GDM1 (cell line): ENCODE measurements at places on chromosomes 2 and 18.

DNA sequence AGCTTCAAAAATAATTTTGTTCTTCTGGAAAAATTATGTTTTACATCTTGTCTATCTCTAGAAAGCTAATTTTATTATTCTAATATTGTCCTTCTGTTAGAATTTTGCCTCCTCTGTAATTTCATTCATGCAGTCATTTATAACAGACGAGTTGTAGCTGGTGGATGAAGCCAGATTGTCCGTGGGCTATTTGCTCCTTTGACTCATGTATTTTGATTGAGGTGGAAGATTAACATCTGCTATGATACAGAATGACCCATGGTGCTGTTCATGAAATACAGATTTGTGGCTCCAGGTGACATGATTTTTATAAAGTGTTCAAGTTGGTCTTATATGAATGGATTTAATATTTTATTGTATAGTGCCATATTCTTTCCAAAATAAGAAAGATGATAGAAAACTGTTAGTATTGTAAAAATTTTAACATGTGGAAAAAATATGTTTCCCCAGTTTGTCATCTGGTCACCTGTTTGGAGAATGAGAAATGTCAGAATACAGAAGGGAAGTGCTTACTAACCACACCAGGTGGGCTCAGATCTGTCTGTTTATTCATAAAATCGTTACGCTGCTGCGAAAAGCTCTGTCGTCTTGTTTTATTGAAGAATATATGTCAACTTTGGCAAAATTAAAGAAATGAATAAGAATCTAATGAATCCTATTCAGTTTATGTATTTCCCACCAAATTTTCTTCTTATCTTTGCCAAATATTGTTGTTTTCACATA is 20.4 kb upstream of the L3MBTL4 start:
- no peak for DNase-seq

DNA sequence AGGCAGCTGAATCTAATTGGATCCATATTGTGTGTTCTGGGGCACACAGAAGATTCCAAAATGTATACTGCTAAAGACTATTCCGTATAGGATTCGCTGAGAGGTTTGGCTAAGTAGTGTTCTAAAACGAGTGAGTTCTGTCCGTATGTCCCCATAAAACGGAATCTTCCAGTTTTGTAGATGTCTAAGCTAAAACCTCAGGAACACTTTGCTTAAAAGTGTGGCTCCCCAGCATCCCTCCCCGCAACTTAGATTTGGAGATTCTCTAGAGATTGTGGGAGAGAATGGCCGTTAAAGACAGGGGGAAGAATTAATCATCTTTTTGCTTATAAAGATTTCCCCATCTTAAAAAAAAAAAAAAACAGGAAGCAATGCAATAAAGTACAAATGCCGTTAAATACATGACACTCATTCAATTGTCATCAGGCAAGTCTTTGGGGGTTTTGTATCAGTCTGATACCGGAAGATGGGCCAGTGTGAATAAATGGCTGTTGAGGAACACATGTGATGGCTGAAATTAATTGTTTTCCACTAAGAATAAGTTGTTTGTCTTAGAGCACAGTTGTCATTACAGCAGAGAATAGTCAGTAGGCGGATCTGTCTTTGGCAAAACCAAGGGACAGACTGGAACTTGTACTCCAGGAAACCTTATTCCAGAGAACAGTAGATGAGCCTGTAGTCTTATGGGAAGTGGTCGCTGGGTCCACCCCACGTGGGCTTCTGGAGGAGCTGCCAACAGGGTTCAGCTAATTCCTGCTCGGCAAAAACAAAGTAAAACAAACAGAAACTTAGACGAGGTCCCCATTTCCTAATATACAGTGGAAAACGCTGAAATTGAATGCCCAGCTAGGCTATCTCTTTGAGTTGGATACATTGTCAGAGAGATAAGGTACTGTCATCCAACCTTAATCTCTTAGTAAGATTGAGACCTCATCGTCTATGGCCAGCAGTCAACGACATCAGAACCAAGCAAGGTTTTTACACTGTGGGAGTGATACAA is 1.7 kb downstream of the EMILIN2 start:
- no peak for DNase-seq

DNA sequence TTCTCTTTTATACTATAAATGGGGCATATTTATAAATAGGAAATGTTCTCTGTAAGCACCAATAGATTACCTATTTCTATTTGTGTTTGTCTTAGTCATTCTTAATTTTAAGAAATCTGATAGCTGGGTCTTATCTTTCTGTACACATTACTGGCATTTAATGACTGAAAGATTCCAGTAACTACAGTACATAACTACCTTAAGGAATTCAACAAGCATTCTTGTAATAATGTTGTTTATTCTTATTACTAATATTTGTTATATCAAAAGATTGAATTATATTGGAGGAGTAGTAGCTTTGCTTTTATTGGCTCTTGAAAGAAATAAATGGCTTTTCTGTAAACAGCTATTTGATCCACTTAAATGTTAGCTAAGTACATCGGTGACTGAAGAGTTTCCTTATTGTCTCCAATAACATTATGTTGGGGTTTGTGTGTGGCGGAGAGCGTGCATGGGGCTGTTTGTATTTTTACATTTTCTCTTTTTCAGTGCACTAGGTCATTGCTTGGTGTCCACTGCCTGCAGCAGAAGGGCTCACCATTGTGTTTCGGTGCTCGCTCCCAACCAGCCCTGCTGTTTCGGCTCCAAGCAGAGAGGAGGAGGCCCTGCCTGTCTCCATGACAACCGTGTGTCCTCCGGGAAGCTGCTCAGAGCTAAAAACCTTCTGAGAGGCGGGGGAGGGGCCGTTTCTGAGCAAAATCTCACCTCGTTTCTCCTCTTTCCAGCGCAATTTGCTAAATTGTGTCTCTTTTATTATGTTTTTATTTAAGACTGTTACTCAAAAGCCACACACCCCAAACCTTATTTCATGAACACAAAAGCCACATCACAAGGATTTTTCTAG is 112.5 kb upstream of the SLC38A11 start:
- DNase-seq: no peak

GRCh38 chr2:233992513-233993217 is 57.8 kb upstream of the SPP2 start:
- DNase-seq: no peak

- DNase-seq: no peak
Observed at GRCh38 chr18:59512025-59512755, 153.1 kb upstream of the LMAN1 start.

GRCh38 chr2:19799881-19800780 is 101.7 kb downstream of the TTC32 start:
- DNase-seq: no peak

DNA sequence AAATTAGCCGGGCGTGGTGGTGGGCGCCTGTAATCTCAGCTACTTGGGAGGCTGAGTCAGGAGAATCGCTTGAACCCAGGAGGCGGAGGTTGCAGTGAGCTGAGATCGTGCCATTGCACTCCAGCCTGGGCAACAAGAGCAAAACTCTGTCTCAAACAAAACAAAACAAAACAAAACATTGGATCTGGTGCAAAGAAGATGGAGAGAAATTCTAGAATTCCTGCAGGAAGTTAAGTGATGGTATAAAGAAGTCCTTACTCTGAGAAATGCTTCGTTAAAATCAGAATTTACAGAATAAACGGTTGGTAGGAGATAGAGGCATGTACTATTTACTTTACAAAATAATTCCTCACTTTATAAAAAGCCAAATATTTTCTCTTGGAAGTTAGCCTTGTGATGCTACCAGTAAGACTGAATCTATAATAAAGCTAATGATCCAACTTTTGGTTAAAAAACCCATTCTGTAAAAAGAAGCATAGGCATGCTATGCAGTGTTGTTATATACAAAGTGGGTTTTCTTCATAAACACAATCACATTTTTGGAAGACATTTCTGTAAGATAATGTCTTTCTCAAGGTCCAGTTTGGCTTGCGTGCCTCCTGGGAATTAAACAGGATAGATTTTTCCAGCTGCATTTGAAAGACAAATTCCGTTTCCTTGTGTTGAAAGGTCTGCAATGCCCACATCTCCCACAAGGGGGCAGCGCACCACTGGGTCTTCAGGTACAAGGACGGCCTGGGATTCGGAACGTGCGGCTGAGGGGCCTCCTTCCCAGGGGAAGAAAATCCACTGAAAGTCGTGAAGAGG is 35.6 kb upstream of the PNO1 start:
- DNase-seq: peak; percentile 62

GRCh38 chr2:15906778-15907177 is 33.6 kb upstream of the MYCN start:
- DNase-seq: no peak

DNA sequence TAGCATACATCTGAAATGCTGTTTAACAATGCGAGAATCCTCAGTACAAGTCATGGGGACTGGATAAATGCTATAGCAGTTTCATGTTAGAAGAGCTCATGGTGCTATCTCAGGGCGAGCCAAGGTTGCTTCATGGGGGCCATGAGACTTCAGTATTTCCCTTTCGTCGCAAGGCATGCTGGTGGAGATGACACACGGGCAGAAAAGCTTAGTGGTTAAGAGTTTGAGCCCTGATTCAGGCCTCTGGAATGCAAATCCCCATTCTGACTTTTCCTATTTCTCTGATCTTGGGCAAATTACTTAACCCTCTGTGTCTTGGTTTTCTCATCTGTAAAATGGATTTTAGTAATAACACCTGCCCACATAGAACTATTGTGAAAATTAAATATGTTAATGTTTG is 57.4 kb upstream of the EPHA4 start:
- no peak for DNase-seq

GRCh38 chr18:8257851-8258434 is 351.3 kb upstream of the RAB12 start:
- no peak for DNase-seq

DNA sequence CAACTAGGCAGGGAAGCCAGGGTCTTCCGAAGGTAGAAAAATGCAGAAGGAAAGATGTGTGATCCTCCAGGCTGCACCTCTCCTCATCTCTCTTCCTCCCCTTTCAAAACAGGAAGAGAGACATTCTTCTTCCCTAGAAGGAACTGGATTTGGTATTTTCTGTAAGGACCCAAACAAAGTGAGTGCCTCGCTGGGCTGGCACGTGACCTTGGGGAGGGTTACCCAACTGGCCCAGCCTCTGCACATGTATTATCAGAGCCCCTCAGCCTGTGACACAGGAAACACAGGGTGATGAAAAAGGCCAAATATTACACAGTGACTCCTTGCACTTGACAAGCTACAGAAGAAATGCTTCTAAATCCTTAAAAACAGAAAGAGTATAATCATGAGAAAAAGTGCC is 2.3 kb downstream of the HJURP start:
- no peak for DNase-seq

- DNase-seq: no peak
Observed at GRCh38 chr18:79933765-79934164, 17.7 kb downstream of the SLC66A2 start.

GRCh38 chr2:19873014-19873413 is 28.8 kb downstream of the TTC32 start:
- DNase-seq: no peak

GRCh38 chr2:203782262-203782976 is 76.0 kb downstream of the CD28 start:
- DNase-seq: peak; percentile 3

- DNase-seq: no peak
Observed at GRCh38 chr2:3463944-3464343, 55.4 kb downstream of the ADI1 start.

- DNase-seq: no peak
Observed at GRCh38 chr2:67628892-67629291, 231.8 kb downstream of the ETAA1 start.

DNA sequence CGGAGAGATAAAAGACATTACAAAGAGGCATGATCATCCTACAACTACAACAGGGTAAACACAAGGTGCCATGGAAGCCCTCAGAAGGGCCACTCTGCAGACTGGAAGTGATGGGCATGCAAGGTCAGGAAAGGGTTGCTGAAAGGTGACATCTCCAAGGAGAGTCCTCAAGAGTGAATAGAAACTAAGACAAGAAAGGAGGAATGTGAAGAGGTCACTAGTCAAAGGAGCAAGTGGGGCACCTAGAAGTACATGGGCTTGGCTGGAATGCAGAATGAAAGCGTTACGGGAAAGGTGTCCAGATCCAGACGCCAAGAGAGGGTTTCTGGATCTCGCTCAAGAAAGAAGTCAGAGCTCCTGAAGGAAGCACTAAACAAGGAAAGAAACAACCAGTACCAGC is 314.3 kb downstream of the NBAS start:
- DNase-seq: no peak

DNA sequence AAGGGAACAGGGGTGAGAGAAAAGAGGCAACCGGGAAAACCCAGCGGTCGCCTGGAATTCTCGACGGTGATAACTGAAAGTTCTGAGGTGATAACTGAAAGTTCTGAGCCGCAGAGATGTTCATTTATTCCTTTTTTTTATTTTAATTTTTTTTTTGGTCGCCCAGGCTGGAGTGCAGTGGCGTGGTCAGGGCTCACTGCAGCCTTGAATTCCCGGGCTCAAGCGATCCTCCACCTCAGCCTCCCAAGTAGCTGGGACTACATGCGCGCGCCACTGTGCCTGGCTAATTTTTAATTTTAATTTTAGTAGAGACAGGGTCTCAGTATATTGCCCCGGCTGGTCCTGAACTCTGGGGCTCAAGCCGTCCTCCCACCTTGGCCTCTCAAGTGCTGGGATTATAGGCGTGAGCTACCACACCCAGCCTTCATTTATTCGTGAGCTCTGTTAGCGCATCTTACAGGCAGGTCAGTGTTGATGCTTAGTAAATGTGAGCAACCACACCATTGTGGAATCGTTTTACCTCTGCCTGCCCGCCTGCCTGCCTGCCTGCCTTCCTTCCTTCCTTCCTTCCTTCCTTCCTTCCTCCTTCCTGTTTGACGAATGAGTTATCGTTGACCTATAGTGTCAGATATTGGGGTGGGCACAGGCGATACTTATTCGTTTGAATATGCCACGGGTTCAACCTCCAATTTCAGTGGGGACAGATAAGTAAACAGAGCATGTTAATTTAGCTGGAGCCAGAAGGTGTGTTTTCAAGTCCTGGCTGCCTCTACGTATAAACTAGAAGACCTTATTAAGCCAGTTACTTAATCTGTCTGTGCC is 557 bp upstream of the E2F6 start:
- no peak for DNase-seq

DNA sequence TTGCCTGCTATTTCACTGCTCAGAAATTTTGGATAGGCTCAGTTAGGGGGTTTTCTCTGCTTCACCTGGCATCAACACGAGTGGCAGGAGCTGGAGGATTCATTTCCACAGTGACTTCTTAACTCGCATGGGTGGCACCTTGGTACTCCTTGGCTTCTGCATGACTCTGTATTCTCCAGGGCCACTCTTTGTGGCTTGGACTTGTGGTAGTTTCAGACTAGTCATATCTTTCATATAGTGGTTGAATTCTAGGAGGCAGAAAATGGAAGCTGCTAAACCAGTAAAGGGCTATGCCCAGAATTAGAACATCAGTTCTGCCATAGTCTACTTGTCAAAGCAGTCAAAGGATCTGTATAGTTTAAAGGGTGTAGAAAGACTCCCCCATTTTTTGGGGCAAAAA is 6.8 kb downstream of the MAIP1 start:
- DNase-seq: no peak

DNA sequence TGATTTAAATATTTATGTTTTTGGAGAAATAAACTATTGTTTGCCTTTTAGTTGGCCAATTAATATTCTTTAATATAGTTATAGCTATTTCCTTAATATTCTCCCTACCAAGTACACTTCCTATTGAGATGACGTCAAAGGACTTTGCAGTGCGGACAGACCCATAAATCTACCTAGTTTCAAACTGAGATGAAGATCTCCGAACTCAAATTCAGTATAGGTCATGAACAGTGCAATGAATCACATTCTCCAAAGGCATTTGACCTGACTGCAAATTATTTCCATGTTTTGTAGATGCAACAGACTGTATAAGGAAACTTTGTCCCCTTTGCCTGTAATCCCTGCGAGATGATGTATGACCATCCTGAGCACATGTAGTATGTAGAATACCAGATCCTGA is 342.6 kb upstream of the FIGN start:
- DNase-seq: no peak

GRCh38 chr2:237512774-237513466 is 25.9 kb downstream of the MLPH start:
- peak; percentile 55 for DNase-seq
